ENCODE measurements at places on chromosomes 1 and 21.
A peak's percentile ranks its signal among the peaks of the same experiment; 100 is the strongest.

DNA sequence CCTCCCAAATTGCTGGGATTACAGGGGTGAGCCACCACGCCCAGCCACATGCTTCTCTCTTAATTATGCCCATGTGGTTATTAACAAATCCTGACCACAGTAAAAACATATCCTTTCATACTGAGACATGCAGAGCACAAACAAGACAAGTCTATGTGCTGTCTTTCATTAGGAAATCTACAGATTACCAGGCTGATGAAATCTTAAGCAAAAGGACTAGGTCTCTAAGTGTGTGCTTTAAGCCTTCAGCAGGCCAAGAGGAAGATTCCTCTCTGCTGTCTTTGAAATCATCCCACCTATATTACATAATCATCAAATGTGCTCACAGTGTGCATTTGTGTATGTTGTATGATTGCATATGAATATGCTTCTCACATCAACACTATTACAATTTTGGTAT lies 419.3 kb downstream of the KCTD3 start:
- no peaks in the 10 kb centered on the region for H3K27me3 ChIP-seq
- no peaks in the 10 kb centered on the region for H3K36me3 ChIP-seq
- no peak for DNase-seq
- H3K4me3 ChIP-seq, result no peak overlapping the region

- no peaks in the 10 kb centered on the region for H3K4me1 ChIP-seq
- H3K36me3 ChIP-seq, result no peaks in the 10 kb centered on the region
- no peaks in the 10 kb centered on the region for H3K27me3 ChIP-seq
Observed at GRCh38 chr1:241678536-241678935, 26.5 kb downstream of the WDR64 start.

DNA sequence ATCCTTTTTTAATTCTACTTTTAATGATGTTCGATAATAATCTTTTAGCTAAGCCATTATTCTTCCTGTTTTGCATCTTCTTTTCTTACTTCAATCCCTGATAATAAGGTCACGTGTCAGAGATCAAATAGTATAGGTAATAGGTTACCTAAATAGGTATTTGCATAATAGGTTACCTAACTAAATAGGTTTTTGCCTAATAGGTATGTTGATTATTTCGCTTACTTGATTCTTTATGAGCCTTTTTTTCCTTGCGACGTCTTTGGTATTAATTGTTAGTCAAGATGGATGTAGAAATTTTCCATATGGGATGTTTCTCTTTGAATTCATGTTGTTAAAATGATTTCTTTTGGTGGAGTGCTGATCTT lies 2.5 kb downstream of the GGPS1 start:
- peaks cover 4% of the 10 kb centered on the region for H3K4me1 ChIP-seq
- H3K36me3 ChIP-seq, result no peaks in the 10 kb centered on the region
- no peak overlapping the region for H3K4me3 ChIP-seq

- DNase-seq, result no peak
- no peak overlapping the region for H3K4me3 ChIP-seq
- no peaks in the 10 kb centered on the region for H3K27me3 ChIP-seq
- no peaks in the 10 kb centered on the region for H3K4me1 ChIP-seq
Observed at GRCh38 chr1:42576935-42577334, 81.3 kb upstream of the PPIH start.

GRCh38 chr21:20883408-20883800 lies 114.8 kb upstream of the NCAM2 start:
- no peak for DNase-seq
- no peaks in the 10 kb centered on the region for H3K4me1 ChIP-seq
- H3K27me3 ChIP-seq, result no peaks in the 10 kb centered on the region
- no peak overlapping the region for H3K4me3 ChIP-seq
- H3K27ac ChIP-seq, result no peak overlapping the region
- no peaks in the 10 kb centered on the region for H3K36me3 ChIP-seq

GRCh38 chr21:34192646-34193285 lies 119.4 kb downstream of the MRPS6 start:
- H3K27ac ChIP-seq, result no peak overlapping the region
- H3K4me1 ChIP-seq, result no peaks in the 10 kb centered on the region
- H3K27me3 ChIP-seq, result no peaks in the 10 kb centered on the region

GRCh38 chr1:176949033-176949662 lies 215.4 kb downstream of the ASTN1 start:
- no peak for DNase-seq
- H3K27me3 ChIP-seq, result no peaks in the 10 kb centered on the region
- H3K27ac ChIP-seq, result no peak overlapping the region
- H3K4me3 ChIP-seq, result no peak overlapping the region
- no peaks in the 10 kb centered on the region for H3K4me1 ChIP-seq

- no peak overlapping the region for H3K27ac ChIP-seq
- H3K36me3 ChIP-seq, result no peaks in the 10 kb centered on the region
- peaks cover 17% of the 10 kb centered on the region for H3K4me1 ChIP-seq
- DNase-seq, result no peak
- H3K4me3 ChIP-seq, result no peak overlapping the region
Observed at GRCh38 chr1:94651076-94651475, 109.5 kb upstream of the F3 start.

GRCh38 chr1:242133796-242134195 lies 134.9 kb upstream of the MAP1LC3C start:
- no peaks in the 10 kb centered on the region for H3K36me3 ChIP-seq
- H3K4me1 ChIP-seq, result no peaks in the 10 kb centered on the region
- H3K27ac ChIP-seq, result no peak overlapping the region
- H3K4me3 ChIP-seq, result no peak overlapping the region
- H3K27me3 ChIP-seq, result no peaks in the 10 kb centered on the region
- no peak for DNase-seq

DNA sequence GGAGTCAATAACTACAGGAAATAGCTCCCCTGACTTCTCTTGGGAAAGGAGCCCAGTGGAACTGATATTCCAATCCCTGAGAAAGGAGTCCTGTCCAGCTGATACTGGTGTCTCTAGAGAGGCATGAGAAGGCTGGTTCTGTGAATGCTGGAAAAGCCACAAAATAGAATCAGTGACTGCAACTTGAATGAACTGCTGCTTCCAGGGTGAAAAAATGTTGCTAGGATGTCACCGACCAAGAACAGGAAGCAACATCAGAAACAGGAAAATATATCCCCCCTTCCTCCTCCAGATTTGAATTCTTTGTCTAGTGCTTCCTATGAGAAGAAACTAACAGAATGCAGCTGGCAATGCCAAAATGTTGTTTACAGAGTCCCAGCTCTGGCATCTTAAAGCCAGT lies 269.3 kb upstream of the LYPLAL1 start:
- H3K4me3 ChIP-seq, result no peak overlapping the region
- DNase-seq, result no peak
- H3K27me3 ChIP-seq, result no peaks in the 10 kb centered on the region

DNA sequence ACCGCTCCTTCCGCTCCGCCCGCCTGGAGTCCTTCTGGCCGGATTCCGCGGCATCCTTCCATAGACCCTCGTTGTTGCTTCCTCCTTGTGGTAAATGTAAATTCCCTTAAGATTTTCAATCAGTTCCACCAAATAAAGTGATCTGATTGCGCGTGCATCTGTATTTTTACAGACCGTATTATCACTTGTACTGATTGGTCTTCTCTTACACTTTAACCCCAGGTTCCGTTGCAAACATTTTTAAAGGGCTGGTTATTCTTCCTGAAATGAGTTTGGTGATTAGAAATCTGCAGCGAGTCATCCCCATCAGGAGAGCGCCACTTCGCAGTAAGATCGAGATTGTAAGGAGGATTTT lies 483 bp downstream of the YBEY start:
- H3K27me3 ChIP-seq, result no peaks in the 10 kb centered on the region
- no peak for DNase-seq
- no peaks in the 10 kb centered on the region for H3K36me3 ChIP-seq
- H3K4me1 ChIP-seq, result peaks cover 17% of the 10 kb centered on the region
- H3K4me3 ChIP-seq, result peak overlapping the region; percentile 93
- H3K27ac ChIP-seq, result peak overlapping the region; percentile 76

- H3K4me1 ChIP-seq, result no peaks in the 10 kb centered on the region
- no peak overlapping the region for H3K4me3 ChIP-seq
- H3K27ac ChIP-seq, result no peak overlapping the region
- no peaks in the 10 kb centered on the region for H3K36me3 ChIP-seq
Observed at GRCh38 chr1:185016880-185017279, 28.5 kb upstream of the RNF2 start.

DNA sequence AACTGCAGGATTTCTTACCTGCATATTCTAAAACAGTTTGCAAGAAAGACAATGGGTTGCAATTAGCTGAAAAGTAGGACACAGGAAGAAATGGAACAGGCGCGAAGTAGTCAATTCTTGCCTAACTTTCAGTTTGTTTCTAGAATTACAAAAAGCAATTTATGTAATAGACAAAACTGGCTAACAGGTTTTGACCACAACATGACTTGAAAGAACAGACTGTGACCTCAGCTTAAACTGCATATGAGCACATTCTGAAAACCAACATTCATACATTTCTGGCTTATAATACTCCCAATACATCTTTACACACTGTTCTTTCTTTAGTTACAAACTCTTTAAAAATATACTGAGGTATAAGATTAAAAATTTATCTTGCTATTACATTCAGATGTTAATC lies 405.9 kb upstream of the B3GALT2 start:
- no peaks in the 10 kb centered on the region for H3K27me3 ChIP-seq
- no peak for DNase-seq
- no peak overlapping the region for H3K27ac ChIP-seq

DNA sequence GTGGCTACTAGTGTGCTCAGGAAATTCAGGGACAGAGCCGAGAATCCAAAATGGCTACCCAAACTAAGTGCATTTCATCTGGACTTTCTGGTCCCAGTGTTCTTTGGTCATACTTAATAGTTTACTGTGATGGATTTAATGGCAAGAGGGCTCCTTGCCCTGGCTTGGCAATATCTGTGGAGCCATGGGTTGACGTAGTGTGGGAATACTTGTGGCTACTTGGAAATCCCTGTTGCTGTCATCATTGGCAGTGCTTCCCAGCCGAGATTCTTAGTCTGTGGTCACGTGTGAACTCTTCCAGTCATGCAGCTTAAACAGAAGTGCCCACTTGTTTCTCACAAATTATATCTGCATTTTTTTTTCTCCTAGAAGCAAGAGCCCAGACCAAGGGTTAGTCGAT lies 198.9 kb downstream of the HS2ST1 start:
- H3K4me3 ChIP-seq, result no peak overlapping the region
- no peaks in the 10 kb centered on the region for H3K27me3 ChIP-seq

GRCh38 chr1:156281281-156281680 lies 1.3 kb downstream of the SMG5 start:
- peak overlapping the region; percentile 81 for H3K4me3 ChIP-seq
- no peaks in the 10 kb centered on the region for H3K27me3 ChIP-seq
- no peaks in the 10 kb centered on the region for H3K36me3 ChIP-seq
- H3K27ac ChIP-seq, result no peak overlapping the region

- no peaks in the 10 kb centered on the region for H3K27me3 ChIP-seq
- H3K4me1 ChIP-seq, result no peaks in the 10 kb centered on the region
- no peaks in the 10 kb centered on the region for H3K36me3 ChIP-seq
- no peak overlapping the region for H3K27ac ChIP-seq
Observed at GRCh38 chr1:175679981-175680652, 63.3 kb downstream of the TNR start.

- no peak overlapping the region for H3K4me3 ChIP-seq
- no peaks in the 10 kb centered on the region for H3K4me1 ChIP-seq
- no peaks in the 10 kb centered on the region for H3K36me3 ChIP-seq
- no peak overlapping the region for H3K27ac ChIP-seq
Observed at GRCh38 chr1:154661110-154661509, 53.1 kb upstream of the ADAR start.

GRCh38 chr1:172421974-172422604 lies 1.6 kb downstream of the C1orf105 start:
- no peaks in the 10 kb centered on the region for H3K4me1 ChIP-seq
- H3K4me3 ChIP-seq, result no peak overlapping the region
- no peak for DNase-seq
- no peaks in the 10 kb centered on the region for H3K36me3 ChIP-seq

GRCh38 chr1:90155721-90156487 lies 161.0 kb downstream of the ZNF326 start:
- no peak overlapping the region for H3K4me3 ChIP-seq
- no peaks in the 10 kb centered on the region for H3K4me1 ChIP-seq
- no peaks in the 10 kb centered on the region for H3K27me3 ChIP-seq
- no peak overlapping the region for H3K27ac ChIP-seq
- DNase-seq, result no peak
- H3K36me3 ChIP-seq, result no peaks in the 10 kb centered on the region

DNA sequence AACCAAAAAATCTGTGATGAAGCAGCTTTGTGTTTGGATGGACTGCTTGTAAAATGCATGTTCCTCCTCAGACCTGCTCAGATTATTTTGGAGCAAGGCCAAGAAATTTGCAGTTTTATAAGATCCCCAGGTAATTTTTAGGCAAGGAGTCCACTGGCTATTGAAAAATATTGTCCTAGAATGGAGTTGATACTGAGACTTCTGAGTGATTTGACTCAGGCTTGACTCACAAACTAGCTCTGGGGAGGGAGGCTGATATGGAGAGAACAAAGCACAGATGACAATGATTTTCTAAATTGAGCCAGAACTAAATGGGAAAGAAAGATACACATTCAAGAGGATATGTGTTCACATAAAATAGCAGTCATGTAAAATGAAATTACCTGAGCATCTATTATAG lies 36.7 kb downstream of the AGL start:
- no peaks in the 10 kb centered on the region for H3K36me3 ChIP-seq
- H3K27ac ChIP-seq, result no peak overlapping the region
- H3K27me3 ChIP-seq, result no peaks in the 10 kb centered on the region
- no peaks in the 10 kb centered on the region for H3K4me1 ChIP-seq

DNA sequence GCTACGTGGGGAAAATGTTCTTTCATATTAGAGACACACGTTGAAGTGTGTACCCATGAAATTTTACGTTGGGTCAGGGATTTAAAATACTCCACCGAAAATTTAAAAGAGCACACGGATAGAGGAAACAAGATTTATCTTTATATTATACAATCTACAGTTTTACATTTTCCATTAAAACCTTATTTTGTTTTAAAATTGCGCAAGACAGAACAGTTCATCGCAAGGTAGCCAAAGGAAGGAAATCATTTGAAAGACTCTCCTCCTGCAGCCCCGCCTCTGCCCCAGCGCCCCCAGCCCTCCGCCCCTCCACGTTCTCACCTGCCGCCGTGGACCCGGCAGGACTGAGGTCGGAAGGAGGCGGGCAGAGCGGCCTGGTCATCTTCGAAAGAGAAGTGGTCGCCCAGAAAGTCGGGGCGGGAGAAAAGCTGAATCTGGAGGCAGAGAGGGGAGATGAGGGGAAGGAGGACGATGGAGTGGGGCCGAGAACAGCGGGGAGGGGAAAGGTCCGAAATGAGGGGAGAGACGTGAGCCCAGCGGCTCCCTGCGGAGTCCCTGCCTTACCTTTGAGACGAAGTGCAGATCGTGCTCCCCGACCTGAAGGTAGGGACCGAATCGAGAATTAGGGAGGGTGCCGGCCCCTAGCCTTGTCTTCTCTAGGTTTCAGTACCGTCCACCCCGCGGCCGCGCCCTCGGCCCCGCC lies 18.0 kb downstream of the CRYBG2 start:
- no peaks in the 10 kb centered on the region for H3K36me3 ChIP-seq
- peaks cover 6% of the 10 kb centered on the region for H3K4me1 ChIP-seq
- DNase-seq, result no peak
- H3K27me3 ChIP-seq, result no peaks in the 10 kb centered on the region
- no peak overlapping the region for H3K27ac ChIP-seq

- DNase-seq, result no peak
- H3K36me3 ChIP-seq, result no peaks in the 10 kb centered on the region
- H3K27me3 ChIP-seq, result peaks cover 5% of the 10 kb centered on the region
- no peak overlapping the region for H3K4me3 ChIP-seq
Observed at GRCh38 chr1:47229031-47229885, 2.8 kb downstream of the TAL1 start.

GRCh38 chr1:68600049-68600661 lies 103.3 kb upstream of the DEPDC1 start:
- H3K4me1 ChIP-seq, result no peaks in the 10 kb centered on the region
- no peaks in the 10 kb centered on the region for H3K36me3 ChIP-seq
- no peak for DNase-seq
